ENCODE measurements at places on chromosomes 7 and 10.
A peak's percentile ranks its signal among the peaks of the same experiment; 100 is the strongest.

DNA sequence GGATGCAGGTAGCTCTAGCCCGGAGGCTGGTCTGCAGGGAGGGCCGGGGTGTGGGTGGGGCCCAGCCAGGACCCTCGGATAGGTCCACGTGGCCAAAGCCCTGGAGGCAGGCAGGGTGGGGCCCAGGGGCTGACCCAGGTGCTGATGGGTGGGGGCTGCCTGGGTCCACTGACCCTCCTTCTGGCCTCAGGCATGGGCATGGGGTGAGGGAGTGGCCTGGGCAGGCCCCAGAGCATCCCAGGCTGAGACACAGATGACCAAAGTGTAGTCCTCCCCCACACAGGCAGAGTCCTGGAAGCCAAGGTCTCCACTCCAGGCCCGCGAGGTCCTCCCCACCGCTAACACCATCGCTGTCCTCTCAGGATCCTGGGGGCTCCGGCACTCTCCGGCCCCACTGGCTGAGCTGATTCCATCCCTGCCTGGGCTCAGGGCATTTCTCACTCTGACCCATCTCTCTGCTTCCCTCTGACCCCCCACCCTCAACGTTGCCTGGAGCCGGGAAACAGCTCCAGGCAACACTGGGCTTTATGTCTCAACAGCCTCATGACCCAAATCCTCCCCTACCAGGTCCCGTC, 20.7 kb upstream of the PPP2R2D start:
- no peak for DNase-seq

- DNase-seq = no peak
Measured at GRCh38 chr10:58300676-58301075, 31.7 kb downstream of the CISD1 start.

DNA sequence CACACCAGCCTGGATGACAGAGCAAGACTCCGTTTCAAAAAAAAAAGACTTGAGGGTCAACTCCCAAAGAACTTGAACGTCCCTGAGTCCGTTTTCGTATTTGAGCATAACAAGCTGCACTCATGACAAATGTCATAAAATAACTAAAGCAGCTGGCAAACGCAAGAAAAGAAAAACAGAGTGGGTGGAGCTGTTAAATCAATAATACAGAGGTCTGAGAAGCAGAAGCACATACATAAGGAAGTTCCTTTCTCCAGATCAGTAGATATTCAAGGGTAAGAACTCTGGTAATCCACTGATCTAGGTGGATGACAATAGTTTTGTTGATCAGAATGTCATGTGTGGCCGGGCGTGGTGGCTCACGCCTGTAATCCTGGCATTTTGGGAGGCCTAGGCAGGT, 150.1 kb downstream of the FAM107B start:
- no peak for DNase-seq

DNA sequence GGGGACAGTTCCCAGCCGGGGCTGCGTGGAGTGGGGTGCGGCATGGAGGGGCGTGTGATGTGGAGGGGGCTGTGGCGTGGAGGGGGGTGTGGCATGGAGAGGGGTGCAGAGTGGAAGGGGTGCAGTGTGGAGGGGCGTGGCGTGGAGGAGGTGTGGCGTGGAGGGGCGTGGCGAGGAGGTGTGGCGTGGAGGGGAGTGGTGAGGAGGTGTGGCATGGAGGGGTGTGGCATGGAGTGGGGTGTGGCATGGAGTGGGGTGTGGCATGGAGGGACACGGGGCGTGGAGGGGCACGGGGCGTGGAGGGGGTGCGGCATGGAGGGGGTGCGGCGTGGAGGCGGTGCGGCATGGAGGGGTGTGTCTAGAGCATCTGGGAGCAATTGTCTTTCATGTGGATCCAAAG, 33.6 kb downstream of the NKX6-2 start:
- no peak for DNase-seq

DNA sequence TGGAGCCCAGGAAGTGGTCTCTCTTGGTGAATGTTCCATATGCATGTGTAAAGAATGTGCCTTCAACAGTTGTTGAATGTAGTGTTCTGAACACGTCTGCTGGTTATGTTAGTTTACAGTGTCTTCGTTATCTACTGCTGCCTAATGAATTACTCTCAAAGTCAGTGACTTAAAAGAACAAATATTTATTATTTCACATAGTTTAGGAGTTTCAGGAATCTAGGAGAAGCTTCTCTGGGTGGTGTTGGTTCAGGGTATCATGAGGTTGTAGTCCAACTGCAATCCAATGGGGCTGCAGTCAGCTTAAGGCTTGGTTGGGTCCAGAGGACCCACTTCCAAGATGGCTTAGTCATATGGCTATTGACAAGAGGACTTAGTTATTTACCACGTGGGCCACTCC, 36.6 kb upstream of the IGFBP3 start:
- DNase-seq = no peak

DNA sequence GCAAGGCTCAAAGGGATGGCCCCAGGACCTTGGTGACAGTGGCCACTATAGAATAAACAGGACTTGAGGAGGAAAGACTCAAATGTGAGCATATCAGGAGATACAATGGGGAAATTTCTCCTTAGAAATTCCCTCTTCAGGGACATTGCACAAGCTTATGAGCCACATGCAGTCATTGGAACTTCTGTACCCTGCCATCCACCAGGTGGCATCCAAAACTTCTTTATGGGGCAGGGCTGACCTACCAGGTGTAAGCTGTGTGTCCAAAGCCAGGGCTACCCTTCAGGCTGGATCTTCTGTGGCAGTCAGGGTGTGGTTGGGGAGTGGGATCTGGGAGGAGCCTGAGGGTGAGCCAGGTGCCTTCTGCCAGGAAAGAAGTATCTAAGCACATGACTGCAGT, 36.6 kb upstream of the LRRC18 start:
- no peak for DNase-seq

- DNase-seq = no peak
Measured at GRCh38 chr10:45453639-45454255, 79.7 kb downstream of the ALOX5 start.

DNA sequence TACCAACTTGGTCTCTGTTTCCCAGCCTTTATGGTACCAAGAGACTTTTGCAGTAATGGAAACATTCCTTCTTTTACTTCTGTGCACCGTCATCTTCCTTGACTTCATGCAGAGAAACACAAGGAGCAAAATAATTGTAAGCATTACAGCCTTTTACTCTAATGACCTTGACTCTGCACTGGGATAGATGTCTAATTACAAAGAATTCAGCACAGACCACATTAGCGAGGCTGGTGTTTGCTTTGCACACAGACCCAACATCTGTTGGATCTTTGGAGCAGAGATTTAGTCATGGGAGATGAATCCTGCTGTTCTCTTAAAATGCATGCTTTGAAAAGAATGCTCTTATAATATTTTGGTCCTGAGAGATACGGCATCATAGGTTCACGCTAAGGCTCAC, 261.6 kb downstream of the TWIST1 start:
- no peak for DNase-seq

DNA sequence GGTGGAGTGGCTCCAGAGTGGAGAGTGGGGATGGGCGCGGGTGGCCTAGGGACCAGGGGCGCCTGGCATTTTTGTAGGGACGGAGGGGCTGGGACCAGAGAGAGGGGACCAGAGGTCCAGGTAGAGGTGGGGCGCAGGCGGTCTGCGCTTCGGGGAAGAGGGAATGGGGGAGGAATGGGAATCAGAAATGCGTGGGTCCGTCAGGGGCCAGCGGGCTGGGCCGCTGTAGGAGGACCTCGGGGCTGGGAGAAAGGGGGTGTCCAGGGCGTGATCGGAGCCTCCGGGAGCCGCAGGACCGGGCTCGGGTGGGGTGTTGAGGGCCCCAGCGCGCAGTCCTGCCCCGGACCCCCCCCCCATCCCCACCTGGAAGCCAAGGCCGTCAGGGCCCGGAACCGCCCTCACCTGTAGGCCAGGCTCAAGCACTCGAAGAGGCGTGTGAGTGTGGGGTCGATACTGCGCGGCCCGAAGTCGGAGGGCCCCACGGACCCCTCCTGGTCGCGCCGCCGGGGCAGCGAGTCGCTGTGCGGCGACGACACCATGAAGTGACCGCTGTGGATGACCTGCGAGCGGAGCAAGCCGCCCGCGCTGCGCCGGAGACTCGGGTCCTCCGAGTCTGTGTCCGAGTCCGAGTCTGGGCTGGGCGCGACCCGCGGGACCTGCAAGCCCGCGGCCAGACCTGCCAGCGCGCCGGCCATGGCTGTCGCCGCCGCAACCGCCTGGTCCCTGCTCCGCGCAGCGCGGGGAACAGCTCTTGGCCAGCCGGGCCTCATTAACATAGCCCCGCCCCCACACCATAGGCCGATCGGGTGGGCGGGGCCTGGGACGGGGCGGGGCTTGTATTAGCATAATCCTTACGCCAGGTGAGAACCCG, at the start of gene MLXIPL:
Gene MLXIPL (minus strand): TSS at position 725 of the 871 bp plus-strand sequence. CDS start 30 bp downstream, at position 695.
- peak; percentile 60 for DNase-seq

GRCh38 chr10:104665174-104665573, 24.1 kb downstream of the SORCS3 start:
- DNase-seq = no peak

GRCh38 chr7:159015454-159016410, 128.9 kb downstream of the VIPR2 start:
- no peak for DNase-seq

- no peak for DNase-seq
Measured at GRCh38 chr7:44104860-44105771, 971 bp downstream of the AEBP1 start.

DNA sequence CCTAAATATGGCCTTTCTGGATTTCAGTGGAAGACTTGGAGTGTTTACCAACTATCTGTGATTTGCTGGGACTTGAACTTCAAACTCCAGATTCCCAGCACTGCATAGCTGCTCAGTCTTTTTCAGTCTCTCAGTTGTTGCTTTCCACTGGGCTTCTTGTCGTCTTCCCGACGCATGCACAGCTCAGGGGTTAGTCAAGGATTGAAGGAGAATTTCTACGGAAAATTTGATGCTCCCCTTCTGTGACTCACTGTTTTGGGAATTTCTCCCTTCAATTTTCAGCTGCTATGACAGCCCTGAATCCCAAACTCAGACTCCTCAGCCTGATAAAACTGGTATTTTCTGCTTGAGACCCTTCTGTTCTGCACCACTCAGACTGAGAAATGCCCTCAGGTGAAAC, 91.7 kb downstream of the CYP26A1 start:
- DNase-seq = no peak

DNA sequence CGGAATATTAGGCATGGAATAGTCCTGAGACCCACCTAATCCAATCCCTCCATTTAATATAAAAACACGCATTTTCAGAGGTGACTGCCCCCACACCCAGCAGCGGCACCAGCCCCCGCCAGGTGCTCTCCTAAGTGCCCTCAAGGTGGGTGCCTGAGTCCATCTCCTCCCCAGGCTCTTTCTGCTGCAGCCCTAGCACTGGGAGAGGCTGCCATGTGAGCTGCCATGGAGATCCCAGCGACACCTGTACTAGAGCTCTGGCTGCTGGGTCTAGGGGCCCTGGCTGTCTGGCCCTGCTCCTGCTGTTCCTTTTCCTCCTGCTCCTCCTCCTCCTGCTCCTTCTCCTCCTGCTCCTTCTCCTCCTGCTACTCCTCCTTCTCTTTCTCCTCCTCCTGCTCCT, 191.1 kb upstream of the BMPER start:
- DNase-seq = no peak

DNA sequence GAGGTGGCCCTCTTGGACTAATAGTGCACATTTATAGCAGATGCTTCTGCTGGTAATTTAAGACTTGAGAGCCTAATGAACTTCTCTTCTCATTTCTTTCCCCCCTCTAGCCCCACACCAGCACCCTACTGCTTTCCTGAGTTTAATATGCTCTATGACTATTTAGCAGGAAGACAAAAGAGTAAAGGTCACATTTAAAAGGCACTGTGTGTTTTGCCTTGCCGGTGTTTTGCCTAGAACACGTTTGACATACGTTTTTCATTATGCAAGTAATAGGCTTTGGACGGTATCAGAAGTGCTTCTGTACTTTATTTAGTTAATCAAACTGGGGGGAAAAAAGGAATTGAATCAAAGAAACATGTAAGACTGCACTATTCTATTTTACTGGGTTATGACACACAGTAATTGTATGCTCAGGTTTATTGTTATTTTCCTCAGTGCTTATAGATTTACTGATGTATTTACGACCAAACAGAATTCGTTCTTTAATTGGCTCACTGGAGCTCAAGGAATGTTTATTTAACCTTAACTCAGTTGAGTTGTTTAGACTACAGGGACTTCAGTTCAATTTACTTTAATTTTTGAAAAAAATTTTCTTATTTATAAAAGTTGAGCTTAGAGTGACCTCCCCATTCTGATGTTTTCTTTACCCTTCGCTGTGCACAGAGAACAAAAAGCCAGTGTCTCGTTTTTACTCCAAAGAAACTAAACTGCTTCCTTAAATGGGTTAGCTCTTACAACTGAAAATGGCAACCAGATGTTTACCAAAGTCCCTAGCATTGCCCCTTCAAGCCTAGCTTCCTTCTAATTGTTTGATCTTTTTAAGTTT, 35.4 kb downstream of the CPED1 start:
- no peak for DNase-seq

- DNase-seq = no peak
Measured at GRCh38 chr7:78510580-78511188, 712.1 kb downstream of the PHTF2 start.

GRCh38 chr10:32130788-32131187, 74.6 kb upstream of the KIF5B start:
- no peak for DNase-seq

DNA sequence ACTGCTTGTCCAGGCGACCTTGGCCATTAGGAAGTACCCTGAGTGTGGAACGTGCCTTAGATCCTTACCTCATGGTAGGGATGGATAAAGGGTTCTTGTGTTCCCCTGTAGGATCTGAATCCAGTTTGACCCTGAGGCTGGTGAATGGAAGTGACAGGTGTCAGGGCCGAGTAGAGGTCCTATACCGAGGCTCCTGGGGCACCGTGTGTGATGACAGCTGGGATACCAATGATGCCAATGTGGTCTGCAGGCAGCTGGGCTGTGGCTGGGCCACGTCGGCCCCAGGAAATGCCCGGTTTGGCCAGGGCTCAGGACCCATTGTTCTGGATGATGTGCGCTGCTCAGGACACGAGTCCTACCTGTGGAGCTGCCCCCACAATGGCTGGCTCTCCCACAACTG, 31.6 kb downstream of the DMBT1 start:
- DNase-seq = no peak

DNA sequence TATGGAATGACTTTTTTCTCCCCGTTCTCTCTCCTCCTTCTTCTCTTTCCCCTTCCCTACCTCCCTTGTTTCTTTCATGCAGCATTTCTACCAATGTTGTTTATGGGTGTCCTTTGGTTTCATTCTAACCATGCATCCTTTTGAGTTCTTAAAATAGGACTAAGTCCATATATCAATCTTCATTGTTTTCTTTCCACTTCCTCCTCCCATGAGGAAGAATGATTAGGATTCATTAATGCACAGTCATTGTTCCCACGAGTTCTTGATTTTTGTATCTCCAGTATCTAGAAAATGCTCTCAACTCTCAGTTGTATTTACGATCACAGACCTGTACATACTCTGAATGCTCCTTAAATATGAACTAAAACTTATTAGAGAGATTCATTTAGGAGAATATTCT, 153.3 kb downstream of the LRRC4 start:
- no peak for DNase-seq

DNA sequence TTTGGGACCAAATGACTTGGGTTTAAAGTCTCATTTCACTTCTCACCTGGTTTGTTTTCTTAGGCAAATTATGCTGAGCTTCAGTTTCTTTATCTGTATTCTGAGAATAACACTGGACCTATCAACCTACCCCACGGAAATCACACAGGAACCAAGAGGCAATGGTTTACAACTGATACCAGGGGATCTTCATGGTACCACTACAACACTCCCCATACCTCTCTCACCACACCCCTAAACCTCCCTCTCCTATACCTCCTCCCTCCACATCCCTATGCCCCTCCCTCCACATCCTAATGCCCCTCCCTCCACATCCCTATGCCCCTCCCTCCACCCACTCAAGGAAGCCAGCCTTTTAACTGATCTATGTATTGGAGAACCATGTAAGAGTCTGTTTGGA, 9.9 kb downstream of the FAM204A start:
- DNase-seq = no peak

- no peak for DNase-seq
Measured at GRCh38 chr7:16638282-16639280, 7.0 kb downstream of the ANKMY2 start.

Measured in stimulated activated CD4-positive, alpha-beta T cell treated with anti-CD3 and anti-CD28 coated beads, Interleukin-1b, Interleukin-23, amount 100 ng/mL, for 4 hours (primary cell).